NCI-H1930 (cell line): ENCODE measurements at places on chromosomes 1 and 21.

GRCh38 chr1:8040586-8040985 lies 14.5 kb upstream of the ERRFI1 start:
- no peak for DNase-seq

GRCh38 chr1:202248861-202249260 lies 55.3 kb downstream of the LGR6 start:
- DNase-seq = no peak

DNA sequence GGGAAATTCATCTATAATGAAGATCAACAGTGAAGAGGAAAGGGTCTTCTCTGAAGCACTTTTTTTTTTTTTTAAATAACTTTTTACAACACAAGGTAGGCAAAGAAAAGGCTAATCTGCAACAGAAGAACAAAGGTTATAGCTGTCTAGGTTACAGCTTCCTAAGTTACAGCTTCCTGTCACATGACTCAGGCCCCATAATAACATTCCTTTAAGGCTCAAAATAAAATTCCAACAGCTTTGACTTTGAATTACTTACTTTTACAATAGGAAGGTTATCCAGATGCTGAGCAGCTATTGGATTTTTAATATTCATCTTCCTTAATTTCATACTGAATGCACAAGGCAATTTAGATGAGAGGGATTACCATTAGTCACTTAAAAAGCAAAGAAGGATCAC lies 40.4 kb upstream of the TMEM61 start:
- no peak for DNase-seq

DNA sequence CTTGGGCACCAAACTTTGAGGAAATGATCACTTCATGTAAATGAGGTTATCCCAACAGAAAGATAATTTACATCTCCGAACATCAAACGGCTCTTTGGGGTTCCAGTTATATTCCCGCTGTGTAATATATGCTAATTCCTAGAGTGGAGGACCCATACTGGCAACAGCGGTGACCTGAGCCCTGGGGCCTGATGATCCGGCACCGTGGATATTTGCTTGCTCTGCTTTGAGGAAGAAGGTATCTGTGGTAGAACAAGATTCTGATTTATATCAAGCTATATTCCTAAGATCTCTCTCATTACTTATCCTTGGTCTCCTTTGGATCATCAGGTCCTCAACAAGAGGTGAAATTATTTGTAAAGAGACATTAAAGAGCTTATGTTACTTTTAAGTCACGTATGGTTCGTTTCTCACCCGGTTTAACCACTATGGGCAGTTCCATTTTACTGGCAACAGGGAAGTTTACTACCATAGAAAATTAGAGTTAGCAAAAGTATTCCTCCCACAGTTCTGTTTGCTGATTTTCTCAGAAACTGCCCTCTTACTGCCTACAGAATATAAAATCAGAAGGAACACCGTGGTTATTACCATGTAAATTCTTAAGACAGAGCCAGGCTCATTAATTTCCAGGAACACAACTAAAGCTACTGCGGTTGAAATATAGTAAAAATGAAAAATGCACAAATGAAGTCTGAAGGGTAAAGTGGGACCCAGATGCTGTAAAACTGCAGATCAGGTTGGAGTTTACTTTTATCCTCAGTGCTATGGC lies 56.7 kb downstream of the MRPL39 start:
- no peak for DNase-seq

DNA sequence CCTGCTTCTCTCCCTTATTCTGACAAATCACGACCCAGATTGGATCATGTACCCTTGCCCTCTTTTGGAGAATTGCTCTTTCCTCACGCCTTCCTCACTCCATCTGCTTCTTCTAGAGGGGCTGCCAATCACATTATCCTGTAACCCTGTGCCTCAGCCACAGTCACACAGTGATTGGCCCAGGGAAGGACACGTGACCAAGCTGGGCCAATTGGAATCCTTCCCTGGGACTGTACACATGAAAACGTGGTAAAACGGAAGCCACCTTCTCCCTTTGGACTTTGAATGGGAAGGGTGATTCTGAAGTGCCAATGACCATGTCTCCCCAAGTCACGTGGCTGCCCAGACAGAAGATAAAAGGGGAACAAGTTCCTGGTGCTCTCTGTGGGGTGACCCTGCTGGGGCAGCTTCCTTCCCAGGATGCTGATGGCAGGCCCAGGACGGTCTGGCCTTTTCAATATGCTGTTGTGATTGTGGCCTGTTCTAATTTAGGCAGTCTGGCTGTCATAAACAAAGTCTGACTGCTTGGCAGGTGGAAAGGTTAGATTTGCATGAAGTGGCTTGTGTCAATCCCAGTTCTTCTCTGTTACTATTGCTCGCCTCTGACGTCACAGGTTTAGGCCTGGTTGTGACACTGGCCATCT lies 92.9 kb downstream of the UBIAD1 start:
- no peak for DNase-seq

- DNase-seq = no peak
Observed at GRCh38 chr1:223780318-223780717, 65.4 kb downstream of the TP53BP2 start.

GRCh38 chr1:100530880-100531487 lies 7.0 kb upstream of the GPR88 start:
- DNase-seq = no peak

DNA sequence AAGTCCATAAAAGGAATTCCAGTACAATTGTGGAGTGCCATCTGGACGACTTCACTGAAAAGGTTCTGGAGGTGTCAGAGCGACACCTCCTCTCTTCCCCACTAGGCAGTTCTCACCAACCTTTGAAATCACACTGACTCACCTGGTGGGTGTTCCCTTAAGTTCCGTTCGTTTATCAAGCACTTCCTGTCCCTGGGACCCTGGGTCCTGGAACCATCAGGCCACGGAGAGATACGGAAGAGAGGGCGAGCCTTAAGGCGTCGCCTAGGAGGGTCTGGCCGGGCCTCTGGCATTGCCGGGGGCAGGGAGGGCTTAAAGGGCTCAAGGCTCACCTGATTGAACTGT lies 317 bp downstream of the SPAG17 start:
- DNase-seq = peak; percentile 59

DNA sequence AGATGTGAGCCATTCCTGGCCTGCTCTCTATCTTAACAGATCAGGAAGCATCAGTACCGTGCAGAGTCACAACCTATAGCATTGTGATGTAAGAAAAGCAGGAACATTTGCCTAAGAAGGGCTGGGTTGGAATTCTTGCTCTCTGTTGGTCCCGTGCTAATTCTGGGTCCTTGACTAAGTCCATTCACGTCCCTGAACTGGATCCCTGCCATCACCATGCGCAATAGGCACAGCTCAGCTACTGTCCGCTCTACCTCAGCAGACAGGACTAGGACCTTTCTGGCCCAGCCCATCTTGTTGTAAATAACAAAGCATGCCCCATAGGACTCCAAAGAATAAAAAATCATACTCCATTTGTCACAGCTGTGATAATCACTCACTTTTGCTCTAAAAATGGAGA lies 175.0 kb downstream of the RGS7 start:
- DNase-seq = no peak

DNA sequence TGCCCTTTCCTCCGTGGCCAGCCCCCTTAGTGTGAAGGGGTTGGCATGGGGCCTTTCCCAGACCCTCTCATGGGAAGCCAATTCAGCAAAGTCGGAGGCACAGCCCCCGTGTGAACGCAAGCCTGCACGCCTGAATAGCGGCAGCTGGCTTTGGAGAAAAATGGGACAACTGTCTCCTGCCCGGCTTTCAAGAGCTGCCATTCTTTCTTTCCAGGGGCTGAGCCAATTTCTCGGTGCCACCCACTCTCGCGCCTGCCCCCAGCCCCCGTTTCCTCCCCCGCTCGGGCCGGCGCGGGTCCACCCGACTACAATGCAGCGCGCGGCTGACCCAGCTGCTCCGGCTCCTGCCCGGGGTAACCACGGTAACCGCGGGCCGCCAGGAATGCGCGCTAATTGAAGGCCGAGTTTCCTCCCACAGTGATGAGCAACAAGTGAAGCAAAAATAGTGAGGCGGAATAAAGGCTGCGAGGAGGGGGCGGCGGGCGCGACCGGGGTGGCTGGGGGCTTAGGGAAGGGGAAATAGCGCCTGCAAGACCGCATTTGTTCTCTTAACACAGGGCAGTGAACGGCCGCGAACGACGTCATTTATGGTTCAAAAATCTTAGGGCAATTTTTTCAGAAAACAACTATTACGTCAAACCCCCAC lies 27.8 kb downstream of the ILDR2 start:
- peak; percentile 4 for DNase-seq

DNA sequence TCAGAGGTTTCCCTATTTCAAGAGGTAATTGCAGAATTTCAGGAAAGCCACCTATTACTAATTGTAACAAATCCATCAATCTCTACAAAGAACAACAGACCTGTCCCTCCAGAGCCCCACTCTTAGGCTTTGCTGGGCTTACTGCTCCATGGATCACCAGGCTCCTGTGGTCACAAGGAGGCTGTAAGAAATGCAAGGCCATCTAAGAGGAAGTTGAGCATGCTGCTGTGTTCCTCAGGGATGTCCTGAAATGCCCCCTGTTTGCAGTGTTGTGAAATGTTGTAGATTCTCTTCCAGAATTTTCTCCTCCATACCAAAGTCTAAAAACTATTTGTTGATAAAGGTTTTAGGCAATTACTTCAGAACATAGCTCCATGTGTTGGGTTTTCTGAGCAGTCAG lies 24.4 kb upstream of the DUSP23 start:
- no peak for DNase-seq
